GM04503 (cell line): ENCODE measurements at places on chromosomes 2 and 18.

GRCh38 chr2:158488442-158489216 lies 31.9 kb downstream of the PKP4 start:
- no peak for DNase-seq

GRCh38 chr2:102001767-102002142 lies 10.0 kb downstream of the IL1R2 start:
- no peak for DNase-seq

GRCh38 chr2:100408104-100408503 lies 9.4 kb downstream of the CHST10 start:
- DNase-seq, result no peak

DNA sequence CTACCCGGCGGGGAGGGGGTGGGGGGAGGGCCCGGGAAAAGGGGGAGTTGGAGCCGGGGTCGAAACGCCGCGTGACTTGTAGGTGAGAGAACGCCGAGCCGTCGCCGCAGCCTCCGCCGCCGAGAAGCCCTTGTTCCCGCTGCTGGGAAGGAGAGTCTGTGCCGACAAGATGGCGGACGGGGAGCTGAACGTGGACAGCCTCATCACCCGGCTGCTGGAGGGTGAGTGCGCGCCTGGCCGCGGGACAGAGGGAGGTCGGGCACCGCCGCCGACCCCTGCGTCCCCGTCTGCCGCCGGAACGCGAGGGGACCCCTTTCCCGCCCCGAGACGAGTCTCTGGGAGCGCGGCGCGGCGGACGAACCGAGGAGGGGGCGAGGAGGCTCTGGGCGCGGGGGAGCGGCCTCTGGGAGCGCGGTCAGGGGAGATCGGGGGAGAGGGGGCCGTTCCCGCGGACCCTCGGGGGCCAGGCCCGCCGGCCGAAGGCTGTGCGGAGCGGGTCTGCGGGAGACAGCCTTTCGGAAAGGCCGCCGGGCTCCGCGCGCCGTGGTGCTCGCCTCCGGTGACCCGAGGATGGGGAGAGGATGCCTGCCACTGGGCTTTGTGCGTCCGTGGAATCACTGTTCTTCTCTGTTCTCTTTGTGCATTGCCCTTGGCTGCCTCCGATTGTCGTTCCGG lies 463 bp downstream of the PPP1CB start:
- DNase-seq, result no peak

GRCh38 chr18:21743166-21743832 lies 2.7 kb downstream of the MIB1 start:
- no peak for DNase-seq

GRCh38 chr18:74611765-74612164 lies 14.1 kb downstream of the ZNF407 start:
- no peak for DNase-seq

DNA sequence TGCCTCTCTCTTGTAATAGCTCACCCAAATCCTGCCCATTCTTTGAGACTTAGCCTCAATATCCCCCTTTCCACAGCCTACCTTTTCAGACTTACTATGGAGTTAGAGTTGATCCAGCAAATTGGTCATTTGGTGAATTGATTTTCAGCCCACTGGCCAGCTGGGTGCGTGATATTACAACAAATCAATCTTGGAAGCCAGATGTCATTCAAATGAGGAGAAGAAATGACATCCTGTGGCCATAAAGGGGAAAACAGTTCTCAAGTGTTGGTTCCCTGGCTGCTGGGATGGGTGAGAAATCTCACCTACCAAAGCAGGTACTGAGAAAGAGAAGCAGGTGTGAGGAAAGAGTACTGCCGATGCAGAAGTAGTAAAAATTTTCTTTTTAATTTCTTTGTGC lies 36.7 kb upstream of the FOXI3 start:
- no peak for DNase-seq

- DNase-seq, result no peak
These were observed 53.6 kb downstream of the FAM228A start for GRCh38 chr2:24228470-24228869.

GRCh38 chr2:134512734-134513464 lies 205.9 kb downstream of the TMEM163 start:
- DNase-seq, result no peak

DNA sequence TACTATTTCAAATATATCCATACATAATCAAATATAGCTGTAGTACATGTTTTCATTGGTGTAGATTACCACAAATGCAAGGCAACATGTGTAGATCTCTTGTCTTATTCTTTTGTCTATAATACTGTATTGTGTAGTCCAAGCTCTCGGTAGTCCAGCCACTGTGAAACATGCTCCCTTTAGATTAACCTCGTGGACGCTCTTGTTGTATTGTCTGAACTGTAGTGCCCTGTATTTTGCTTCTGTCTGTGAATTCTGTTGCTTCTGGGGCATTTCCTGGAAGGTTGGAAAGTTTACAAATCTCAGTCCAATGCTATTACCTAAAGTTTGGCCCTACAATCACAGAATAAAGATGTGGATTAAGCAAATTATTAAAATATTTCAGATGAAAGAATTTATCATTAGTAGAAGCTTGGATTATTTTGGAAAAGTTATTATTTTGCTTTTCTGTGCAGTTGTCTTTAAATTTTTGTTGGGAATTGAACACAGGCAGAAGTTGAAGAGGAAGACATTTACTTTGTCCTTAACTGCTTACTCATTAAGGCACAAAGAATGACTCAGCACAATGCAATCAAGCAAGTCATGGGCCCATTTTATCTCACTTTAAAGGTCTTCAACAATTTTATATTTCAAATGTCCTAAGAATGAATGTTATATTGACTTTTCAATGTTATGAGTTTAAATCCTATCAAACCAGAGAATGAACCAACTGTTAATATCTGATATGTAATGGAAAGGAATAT lies 103.4 kb upstream of the CAVIN2 start:
- no peak for DNase-seq

DNA sequence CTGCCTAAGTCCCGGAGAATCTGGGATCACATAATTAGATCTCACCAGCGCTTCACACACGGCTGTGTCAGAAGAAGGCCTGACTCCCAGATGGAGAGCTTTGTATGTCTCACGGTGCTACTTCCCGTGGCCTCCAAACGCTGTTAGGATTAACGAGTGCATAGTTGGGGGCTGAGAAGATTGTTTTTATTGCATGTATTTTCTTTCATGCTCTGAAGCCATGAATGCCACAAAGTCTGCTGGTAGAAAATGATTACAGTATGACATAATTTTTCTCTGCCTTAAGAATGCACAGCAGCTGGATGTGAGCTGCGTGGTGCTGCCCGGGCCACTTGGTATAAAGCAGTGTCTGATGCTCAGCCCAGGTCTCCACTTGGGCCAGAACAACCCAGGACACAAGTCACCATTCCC lies 166.5 kb downstream of the SEPTIN10 start:
- peak; percentile 96 for DNase-seq

GRCh38 chr18:48879008-48879431 lies 71.7 kb downstream of the SMAD7 start:
- no peak for DNase-seq

- DNase-seq, result no peak
These were observed 16.1 kb downstream of the MAPRE3 start for GRCh38 chr2:26986576-26986975.

DNA sequence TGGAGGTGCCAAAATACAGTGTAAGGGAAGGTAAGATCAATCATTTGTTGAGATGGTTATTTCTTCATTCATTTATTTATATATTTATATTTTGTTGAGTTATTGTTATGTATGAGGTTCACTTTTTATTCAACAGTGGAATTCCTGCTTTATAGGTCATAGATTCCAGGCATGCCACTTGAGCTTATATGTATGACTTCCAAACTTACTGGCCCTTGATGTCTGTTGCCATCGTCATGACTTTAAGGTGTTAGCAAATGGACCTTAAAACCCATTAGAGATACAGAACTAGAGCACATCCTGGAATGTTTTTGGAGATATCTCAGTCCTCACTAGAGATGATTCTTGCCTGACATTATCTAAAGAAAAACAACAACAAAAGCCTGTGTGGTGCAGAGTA lies 25.9 kb downstream of the CCDC85A start:
- DNase-seq, result no peak

DNA sequence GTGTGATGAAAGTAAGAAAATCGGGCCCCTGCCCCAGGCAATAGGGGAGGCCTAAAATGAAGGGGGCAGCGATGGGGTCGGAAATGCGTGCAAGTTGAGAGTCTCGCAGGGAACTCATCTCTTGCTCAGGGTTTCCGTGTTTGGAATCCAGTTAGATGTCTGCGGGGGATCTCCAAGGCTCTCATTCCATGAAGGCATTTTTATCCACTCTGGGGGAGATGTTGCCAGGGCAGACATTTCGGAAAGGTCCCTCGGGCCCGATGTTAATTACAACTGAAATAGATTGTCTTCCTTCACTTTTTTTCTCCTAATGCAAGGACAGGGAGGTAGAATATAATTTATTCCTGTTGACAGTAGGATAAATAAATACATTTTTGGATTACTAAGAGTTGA lies 12.8 kb upstream of the SKOR2 start:
- DNase-seq, result no peak

GRCh38 chr2:3114406-3115185 lies 263.0 kb downstream of the EIPR1 start:
- DNase-seq, result no peak

DNA sequence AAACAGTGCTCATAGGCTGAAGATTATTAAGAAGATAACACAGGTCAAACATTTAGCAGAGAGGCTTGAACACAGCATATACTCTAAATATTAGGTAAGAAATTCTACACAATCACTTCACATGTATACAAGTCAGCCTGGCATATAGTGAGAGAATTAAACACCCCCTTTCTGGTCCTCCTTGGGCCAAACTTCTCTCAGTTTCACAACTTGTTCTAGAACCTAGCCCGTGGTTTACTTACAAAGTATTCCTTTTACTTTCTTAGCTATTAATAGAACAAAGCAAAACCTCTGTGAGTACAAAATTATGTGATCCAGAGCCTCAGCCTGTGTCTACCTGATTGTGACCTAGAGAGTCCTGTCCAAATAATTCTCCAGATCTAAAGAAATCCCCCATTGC lies 562.8 kb downstream of the TNS1 start:
- DNase-seq, result no peak

DNA sequence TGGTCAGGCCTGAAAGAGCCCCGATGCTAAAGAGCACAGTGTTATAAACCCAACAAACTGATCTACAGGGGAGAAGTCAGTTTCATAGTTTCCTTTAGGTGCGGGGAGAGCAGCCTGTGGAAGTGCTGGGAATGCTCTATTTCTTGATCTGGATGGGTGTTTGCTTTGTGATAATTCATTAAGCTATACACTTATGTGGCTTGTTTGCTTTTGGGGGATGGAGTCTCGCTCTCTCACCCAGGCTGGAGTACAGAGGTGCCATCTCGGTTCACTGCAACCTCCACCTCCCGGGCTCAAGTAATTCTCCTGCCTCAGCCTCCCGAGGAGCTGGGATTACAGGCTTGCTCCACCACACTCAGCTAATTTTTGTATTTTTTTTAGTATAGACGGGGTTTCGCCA lies 30.1 kb upstream of the CEP68 start:
- DNase-seq, result no peak

DNA sequence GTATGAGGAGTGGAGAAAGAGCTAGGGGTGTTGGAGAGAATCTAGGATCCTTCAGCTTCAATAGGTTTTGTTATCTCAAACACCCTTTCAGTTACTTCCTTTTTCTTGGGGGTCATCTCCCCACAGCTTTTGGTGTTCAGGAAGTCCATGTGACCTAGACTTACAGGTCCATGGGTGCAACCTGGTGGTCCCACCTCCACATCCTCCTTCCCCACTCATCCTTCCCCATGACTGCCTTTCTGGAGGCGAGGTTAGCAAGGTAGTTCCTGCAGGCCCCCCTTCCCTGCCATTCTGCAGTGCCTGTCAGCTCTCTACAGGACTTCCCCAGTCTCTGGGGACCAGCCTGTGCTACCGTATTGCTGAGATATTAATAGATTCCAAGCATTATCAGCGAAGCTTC lies 107.6 kb downstream of the TMEM17 start:
- no peak for DNase-seq

DNA sequence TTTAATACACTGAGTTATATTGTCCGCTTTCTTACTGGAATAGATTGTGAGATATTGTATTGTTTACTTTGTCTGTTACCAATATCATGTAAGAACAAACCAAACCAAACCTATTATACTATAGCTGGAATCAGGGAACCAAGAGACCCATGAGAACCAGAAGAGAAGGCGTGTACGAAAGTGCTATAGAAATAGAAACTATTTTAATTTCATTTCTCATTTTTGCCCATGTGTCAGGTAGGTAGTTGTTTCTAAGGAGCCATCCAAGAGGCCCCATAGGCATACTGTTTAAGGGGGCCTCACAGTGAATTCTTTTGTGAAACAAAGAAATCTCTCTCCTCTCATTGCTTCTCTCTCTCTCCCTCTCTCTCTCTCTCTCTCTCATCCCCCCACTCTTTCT lies 363.6 kb downstream of the RNF144A start:
- no peak for DNase-seq

DNA sequence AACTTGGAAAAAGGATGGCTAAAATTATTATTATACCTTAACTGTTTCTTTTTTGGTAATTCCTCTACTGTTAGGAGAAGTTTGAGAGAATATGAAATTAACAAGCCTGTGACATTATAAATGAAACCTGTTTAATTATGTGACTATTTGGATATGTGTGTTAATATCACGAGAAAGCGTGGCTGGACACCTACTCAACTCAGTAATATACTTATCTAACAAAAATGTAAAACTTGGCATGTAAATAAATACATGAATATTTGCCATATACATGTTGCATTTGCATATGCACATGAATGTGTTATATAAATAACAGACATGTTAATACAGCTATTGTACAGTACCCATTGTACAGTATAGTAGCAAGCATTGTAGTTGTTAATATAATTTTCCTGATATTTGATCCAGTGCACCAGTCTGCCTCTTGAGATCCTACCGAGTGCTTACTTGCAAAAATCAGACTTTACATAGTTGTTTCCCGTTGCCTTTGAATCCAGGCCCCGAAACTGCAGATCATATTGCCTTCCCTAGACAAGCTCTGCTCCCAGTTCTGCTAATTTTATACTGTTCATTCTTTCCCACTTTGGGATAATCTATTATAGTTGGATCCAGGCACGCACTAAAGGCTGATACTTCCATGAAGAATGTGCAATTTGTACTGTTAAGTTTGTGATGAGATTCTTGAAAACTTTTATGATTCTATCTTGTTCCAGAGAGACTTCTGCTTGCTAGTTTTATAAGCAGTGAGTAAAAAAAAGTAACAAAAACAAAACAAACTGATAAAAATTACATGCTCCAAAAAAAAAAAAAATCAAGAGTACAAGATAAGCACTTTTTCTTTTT lies 395.6 kb downstream of the ARHGAP15 start:
- DNase-seq, result peak; percentile 89

GRCh38 chr2:240231838-240232244 lies 91.4 kb upstream of the OTOS start:
- DNase-seq, result no peak

GRCh38 chr2:105581555-105581944 lies 163.2 kb upstream of the NCK2 start:
- DNase-seq, result no peak

DNA sequence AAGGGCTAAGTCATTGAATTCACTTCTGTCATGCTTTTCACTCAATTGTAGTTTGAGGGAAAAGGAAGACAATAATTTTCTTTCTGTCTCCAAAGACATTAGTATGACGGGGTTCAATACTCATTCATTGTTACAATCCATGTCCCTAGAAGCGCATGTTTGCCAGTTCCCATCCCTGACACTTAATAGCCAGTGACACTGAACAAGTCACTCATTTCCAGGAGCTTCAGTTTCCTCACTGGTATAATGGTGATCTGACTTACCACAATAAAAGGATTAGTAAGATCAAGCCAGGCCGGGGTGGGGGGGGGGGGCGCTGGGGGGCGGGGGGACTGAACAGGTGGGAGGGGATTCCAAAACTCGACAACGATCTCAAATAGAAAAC lies 144.8 kb upstream of the MAP3K20 start:
- no peak for DNase-seq

GRCh38 chr2:101782427-101782792 lies 84.9 kb downstream of the MAP4K4 start:
- no peak for DNase-seq

- DNase-seq, result no peak
These were observed 52.1 kb downstream of the NFATC1 start for GRCh38 chr18:79447703-79448367.
